Activated naive CD8-positive, alpha-beta T cell treated with anti-CD3 and anti-CD28 coated beads, Interleukin-2, amount 10 ng/mL, durations not matched to agents 7 days and 5 days (primary cell): ENCODE measurements at places on chromosomes 6 and 20. TPM values are rescaled to one million over a fixed set of nuclear protein-coding genes. Genes with fewer than 3 reads are reported as not detected.

DNA sequence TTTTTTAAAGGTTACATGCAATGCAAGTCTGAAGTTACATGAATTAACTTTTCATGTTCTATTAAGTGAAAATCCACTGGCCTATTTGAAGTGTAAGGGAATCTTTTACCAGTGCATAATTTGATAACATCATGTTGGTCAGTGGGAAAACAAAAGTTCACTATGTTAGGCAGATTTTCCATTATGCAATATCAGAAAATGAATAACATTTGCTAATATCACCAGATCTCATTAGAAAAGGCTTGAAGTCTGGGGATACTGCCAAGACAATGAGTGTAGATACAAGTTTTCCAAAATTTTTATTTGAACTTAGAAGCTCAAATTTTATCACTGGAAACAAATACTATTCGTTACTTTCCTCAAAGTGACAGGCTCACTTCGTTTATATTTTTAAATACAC, 296.4 kb upstream of the CDH4 start:
- H3K27me3 ChIP-seq: no peaks in the 10 kb centered on the region
- no peaks in the 10 kb centered on the region for H3K4me1 ChIP-seq
- H3K36me3 ChIP-seq: no peaks in the 10 kb centered on the region
- H3K4me3 ChIP-seq: no peak overlapping the region
- H3K27ac ChIP-seq: no peak overlapping the region
- DNase-seq: no peak

- no peak overlapping the region for H3K4me3 ChIP-seq
- DNase-seq: no peak
- H3K27ac ChIP-seq: no peak overlapping the region
- no peaks in the 10 kb centered on the region for H3K4me1 ChIP-seq
- peaks cover 3% of the 10 kb centered on the region for H3K36me3 ChIP-seq
- H3K27me3 ChIP-seq: no peaks in the 10 kb centered on the region
These were observed 53.6 kb downstream of the PYGB start for GRCh38 chr20:25301357-25301920.

GRCh38 chr6:1024587-1024986, 287.3 kb upstream of the FOXQ1 start:
- peaks cover 6% of the 10 kb centered on the region for H3K27me3 ChIP-seq
- DNase-seq: no peak
- H3K4me1 ChIP-seq: no peaks in the 10 kb centered on the region
- H3K4me3 ChIP-seq: no peak overlapping the region
- no peaks in the 10 kb centered on the region for H3K36me3 ChIP-seq

- no peak for DNase-seq
- H3K27me3 ChIP-seq: peaks cover 2% of the 10 kb centered on the region
- no peak overlapping the region for H3K27ac ChIP-seq
- H3K36me3 ChIP-seq: no peaks in the 10 kb centered on the region
- H3K4me1 ChIP-seq: peaks cover 7% of the 10 kb centered on the region
These were observed 132.8 kb upstream of the CDH4 start for GRCh38 chr20:61119273-61119672.

DNA sequence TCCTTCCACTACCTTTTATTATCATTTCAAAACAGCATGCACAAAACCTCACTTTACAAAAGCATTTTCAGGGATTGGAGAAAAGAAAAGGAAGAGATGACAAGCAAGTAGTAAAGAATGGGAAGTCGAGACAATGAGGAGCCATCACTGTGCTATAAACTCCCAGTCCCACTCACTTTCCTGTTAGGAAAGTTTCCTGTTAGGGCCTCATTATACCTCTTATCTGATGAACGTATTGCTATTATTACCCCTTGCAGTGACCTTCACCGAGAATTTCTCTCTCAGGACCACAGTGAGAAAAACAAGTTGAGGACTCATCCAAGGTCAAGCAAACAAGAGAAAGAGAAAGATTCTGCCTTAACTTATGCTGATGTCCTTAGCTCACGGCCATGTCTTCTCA, 28.8 kb downstream of the LAMP5 start:
- no peak for DNase-seq
- no peaks in the 10 kb centered on the region for H3K4me1 ChIP-seq
- no peak overlapping the region for H3K4me3 ChIP-seq
- H3K36me3 ChIP-seq: no peaks in the 10 kb centered on the region

GRCh38 chr20:1163105-1163504, 21.7 kb downstream of the TMEM74B start:
- H3K4me1 ChIP-seq: no peaks in the 10 kb centered on the region
- DNase-seq: no peak
- H3K27me3 ChIP-seq: no peaks in the 10 kb centered on the region
- no peak overlapping the region for H3K4me3 ChIP-seq
- no peak overlapping the region for H3K27ac ChIP-seq

The BACH2 gene
- total RNA-seq: 61.7 TPM

The LAMA4 gene
- total RNA-seq: not detected
